CD14-positive monocyte (primary cell): ENCODE measurements at places on chromosomes 2 and 18. TPM values are rescaled to one million over a fixed set of nuclear protein-coding genes. Genes with fewer than 3 reads are reported as not detected.

DNA sequence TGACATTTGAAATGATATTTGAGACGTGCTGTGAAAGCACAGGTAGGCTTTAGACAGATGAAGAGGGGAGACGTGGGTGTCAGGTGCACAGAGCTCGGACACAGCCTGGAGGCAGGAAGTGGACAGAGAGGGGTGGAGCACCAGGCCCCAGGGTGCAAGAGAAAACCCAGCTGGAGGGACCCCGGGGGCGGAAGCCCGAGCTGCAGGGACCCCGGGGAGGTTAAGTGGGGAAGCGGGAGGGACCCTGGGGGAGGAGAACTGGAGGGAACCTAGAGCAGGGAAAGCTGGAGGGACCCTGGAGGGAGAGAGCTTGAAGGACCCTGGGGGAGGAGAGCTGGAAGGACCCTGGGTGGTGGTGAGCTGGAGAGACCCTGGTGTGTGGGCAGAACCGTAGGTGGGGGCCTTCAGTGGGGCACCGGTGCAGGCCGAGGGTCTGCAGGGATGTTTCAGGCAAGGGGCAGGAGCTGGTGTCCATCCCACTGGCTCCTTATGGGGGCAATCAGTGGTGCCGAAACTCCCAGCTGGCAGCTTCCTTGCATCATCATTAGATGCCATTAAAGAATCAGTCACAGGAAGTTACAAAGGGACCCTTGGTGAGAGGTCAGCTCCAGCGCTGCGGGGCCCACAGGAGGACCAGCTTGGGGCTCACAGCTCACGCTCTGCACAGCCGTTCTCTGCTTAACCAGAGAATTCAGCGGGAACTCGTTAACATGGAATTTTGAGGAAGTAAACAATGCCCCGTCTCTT is 246.6 kb downstream of the EIPR1 start:
- H3K27ac ChIP-seq: no peak overlapping the region
- no peak overlapping the region for H3K4me3 ChIP-seq
- H3K36me3 ChIP-seq: no peaks in the 10 kb centered on the region
- no peak for DNase-seq

GRCh38 chr2:119712571-119712970 is 33.6 kb downstream of the TMEM177 start:
- no peak for DNase-seq
- H3K36me3 ChIP-seq: no peaks in the 10 kb centered on the region
- no peak overlapping the region for H3K4me3 ChIP-seq
- H3K27ac ChIP-seq: no peak overlapping the region

The SP140 gene
- 5.9 TPM for polyA plus RNA-seq

The ZNF396 gene
- polyA plus RNA-seq: 0.36 and 1.0 TPM in 2 replicates

DNA sequence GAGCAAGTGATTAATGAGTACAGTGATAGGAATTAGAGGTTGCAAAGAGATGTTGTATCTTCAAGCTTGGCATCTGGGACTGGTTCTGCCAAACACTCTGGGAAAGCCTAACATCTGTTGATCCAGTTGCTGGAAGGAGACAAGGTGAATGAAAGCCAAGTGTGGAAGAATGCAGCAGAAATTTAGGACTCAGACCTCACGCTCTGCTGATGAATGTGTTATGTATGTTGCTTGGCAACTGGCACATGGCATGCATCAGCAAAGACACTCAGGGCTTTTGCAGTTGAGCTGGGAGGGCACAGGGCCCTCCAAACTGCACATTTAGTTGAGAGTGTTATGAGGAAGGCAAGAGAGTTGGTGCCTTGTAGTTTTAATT is 105.5 kb downstream of the COLEC12 start:
- H3K4me3 ChIP-seq: no peak overlapping the region
- H3K36me3 ChIP-seq: no peaks in the 10 kb centered on the region
- peaks cover 45% of the 10 kb centered on the region for H3K4me1 ChIP-seq
- no peak for DNase-seq
- H3K27ac ChIP-seq: no peak overlapping the region

DNA sequence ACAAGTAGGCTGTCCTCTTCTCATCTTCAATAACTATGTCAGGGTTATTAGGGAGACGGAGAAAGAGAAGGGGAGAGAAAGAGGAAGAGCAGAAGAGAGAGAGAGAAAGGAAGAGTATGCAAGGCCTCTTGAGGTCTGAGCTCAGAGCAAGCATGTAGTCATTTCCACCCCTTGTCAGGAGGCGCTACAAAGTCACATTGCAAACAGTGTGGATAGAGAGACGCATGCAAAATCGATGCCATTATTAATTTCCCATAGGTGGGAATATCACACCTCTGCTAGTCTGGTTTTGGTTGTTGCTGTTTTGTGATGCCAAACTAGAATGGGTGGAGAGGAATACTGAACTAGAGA is 24.2 kb upstream of the SERPINE2 start:
- DNase-seq: no peak
- no peaks in the 10 kb centered on the region for H3K36me3 ChIP-seq
- H3K27ac ChIP-seq: no peak overlapping the region
- H3K4me1 ChIP-seq: peaks cover 3% of the 10 kb centered on the region
- H3K27me3 ChIP-seq: no peaks in the 10 kb centered on the region

DNA sequence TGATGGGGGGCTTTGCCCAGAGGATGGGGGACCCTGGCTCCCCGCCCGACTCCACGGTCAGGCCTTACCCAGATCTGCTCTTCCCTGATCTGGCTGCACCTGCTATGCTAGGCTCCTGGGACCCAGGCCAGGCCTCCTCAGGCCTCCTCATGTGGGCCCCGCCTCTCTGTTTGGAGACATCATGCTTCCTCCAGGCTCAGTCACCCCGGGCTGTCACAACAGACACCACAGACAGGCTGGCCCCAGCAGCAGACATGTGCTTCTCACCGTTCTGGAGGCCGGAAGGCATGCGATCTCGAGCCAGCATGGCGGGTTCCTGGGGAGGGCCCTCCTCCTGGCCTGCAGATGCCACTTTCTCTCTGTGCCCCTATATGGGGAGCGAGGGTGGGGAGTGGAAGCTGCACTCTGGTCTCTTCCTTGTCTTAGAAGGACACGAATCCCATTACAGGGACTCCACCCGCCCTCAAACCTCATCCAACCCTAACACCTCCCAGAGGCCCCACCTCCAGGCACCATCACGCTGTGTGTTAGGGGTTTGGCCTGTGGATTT is 10.8 kb upstream of the NEU4 start:
- no peaks in the 10 kb centered on the region for H3K4me1 ChIP-seq
- H3K4me3 ChIP-seq: no peak overlapping the region
- no peaks in the 10 kb centered on the region for H3K36me3 ChIP-seq
- H3K27ac ChIP-seq: no peak overlapping the region
- H3K27me3 ChIP-seq: no peaks in the 10 kb centered on the region
- DNase-seq: no peak

The MAIP1 gene
- 7.6 TPM for polyA plus RNA-seq

The GREB1 gene
- polyA plus RNA-seq: not detected

- H3K36me3 ChIP-seq: no peaks in the 10 kb centered on the region
- no peak for DNase-seq
- H3K27ac ChIP-seq: no peak overlapping the region
- H3K4me1 ChIP-seq: no peaks in the 10 kb centered on the region
These were observed 108.2 kb upstream of the UBE2E3 start for GRCh38 chr2:180872255-180872654.
